ENCODE measurements at places on chromosomes 5 and 9.
A peak's percentile ranks its signal among the peaks of the same experiment; 100 is the strongest.

DNA sequence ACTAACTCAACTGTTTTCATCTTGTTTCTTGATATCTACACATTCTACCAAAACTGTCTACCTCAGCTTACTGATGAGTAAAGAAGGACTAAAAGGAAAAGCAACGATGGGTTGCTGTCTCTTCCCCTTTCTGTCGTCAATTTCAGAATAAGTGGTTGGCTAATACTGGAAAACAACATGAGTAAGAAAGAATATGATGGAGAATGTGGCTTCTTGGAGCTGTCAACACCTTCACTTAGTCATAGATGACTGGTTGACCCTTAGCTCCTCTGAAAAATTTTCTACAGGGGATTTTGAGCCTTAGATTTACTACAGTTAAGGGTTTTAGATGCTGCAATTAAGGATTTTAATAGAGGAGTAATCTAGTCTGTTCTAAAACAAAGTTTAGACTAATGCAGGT, 797.9 kb downstream of the TLE4 start:
- DNase-seq: no peak

DNA sequence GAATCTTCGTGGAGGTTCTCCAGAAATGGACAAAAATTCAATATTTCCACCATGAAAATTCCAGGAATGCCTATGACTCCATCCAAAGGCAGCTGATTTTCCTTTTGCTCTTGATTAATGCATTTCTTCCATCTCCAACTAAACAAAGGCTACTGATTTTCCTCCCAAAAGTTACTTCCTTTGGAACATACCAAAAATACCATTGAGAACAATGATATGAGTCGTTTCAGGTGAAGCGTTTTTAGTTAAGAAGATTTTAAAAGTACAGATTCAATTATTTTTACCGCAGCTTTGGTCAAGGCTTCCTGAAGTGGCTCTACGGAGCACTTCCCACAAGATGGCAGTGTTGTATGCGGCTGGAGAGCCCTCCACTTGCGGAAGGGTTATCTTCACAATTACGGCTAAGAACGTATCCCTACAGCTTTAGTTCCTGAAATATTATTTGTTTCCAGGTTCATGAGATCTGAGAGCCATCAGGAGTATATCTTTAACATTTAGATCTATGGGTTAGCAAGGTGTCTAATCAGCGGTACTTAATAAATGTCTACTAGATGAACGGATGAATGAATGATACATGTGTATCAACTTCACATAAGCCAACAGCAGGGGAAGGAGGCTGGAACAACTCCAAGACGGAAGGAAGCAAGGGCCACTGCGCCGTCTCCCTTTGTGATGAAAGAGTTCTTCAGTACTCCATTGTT, 35.9 kb upstream of the ARSB start:
- peak; percentile 78 for DNase-seq

DNA sequence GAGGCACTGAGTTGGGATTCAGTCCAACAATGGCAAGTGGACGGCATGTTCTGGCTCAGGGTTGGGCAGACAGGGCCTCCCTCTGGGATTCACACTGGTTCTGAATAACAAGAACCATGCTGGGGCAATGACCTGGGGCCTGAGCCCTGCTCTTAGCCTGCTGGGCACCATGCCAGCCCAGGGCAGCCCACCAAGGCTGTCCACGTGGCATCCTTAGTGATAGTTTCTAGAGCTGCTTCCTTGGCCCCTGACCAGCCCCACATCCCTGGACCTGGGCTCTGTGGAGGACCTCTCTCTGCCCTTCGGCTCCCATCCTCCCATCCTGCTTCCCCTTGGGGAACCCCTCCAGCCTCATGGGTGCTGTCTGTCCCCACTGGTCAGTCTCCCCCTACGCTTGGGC, 22.3 kb upstream of the OLFM1 start:
- no peak for DNase-seq

DNA sequence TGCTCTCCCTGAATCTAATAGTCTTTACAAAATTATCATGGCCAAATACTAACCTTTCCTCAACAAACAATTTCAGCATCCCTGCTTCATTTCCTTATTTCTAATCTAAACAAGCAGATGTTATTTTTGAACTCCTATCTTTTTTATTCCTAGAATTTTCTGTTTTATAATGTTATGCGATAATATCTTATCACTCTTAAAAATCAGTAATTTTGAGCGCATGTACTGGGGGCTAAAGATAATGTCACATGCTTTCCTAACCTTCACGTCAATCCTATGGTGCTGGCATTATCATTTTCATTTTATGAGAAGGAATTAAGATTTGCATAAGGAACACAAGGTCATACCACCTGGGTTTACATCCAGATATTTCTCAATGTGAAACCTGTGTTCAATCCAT, 648.0 kb downstream of the BRINP1 start:
- DNase-seq: no peak
